ENCODE measurements at places on chromosomes 5 and 9.

GRCh38 chr9:20573023-20573422 lies 49.3 kb downstream of the MLLT3 start:
- DNase-seq: no peak

- no peak for DNase-seq
Measured at GRCh38 chr9:21919377-21920362, 74.5 kb downstream of the CDKN2A start.

DNA sequence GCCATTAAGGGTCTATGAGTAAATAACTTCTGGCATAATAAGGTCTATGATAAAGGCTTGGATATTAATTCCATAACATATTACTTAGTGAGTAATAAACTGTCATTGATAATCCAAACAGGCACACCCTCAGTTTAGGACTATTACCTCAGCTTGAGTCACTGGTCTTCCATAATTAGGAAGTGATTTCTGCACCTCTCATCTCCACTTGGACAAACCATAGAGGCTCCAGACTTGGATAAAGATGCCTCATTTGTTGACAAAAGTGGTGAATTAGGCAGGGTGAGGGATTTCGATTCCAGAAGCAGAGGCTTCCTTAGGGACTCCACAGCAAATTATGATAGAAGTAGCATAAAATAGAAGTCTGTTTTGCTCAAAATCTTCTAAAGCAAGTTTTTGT lies 127.5 kb upstream of the MTAP start:
- DNase-seq: no peak

- DNase-seq: no peak
Measured at GRCh38 chr9:14993061-14993800, 83.0 kb upstream of the FREM1 start.

DNA sequence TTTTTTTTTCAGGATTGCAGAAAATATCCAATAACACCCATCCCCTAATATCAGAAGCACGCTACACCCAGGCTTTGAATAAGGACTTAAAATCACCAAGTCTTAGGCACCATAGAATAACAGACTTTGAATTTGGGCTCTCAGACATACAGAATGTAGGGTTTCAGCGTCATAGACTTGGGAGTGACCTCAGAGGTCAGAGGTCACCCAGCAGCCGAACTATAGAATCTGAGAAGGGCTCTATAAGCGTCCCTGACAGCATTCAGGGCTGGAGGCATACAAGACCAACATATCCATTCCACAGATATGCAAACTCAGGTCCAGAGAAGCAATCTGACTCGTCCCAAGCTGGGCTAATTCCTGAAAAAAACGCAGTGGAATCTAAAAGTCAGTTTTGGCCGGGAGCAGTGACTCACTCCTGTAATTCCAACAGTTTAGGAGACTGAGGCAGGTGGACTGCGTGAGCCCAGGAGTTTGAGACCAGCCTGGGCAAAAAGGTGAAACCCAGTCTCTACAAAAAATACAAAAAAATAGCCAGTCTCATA lies 34.7 kb downstream of the SLC6A7 start:
- DNase-seq: no peak

DNA sequence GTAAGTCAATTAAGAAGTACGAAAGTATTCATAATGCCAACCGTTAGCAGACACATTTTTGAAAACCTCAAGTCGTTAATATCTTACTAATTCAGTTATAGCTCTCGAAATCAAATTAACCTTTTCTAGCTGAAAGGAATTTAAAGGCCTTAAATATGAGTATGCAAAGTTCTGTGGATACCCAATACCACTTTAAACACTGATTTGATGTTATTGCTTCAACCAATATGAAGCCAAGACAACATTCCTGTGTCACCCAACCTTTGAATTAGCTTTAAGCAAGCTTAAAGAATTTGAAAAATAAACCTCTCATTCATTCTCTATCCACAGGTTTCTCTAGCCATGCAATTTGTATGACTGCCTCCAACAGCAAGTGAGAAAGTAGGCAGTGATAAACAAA lies 204.5 kb downstream of the MCTP1 start:
- DNase-seq: no peak

GRCh38 chr5:53359916-53360517 lies 120.4 kb upstream of the FST start:
- DNase-seq: no peak

GRCh38 chr9:23563517-23563916 lies 262.5 kb downstream of the ELAVL2 start:
- DNase-seq: no peak

- DNase-seq: no peak
Measured at GRCh38 chr9:69812068-69813000, 8.3 kb upstream of the CFAP95 start.

DNA sequence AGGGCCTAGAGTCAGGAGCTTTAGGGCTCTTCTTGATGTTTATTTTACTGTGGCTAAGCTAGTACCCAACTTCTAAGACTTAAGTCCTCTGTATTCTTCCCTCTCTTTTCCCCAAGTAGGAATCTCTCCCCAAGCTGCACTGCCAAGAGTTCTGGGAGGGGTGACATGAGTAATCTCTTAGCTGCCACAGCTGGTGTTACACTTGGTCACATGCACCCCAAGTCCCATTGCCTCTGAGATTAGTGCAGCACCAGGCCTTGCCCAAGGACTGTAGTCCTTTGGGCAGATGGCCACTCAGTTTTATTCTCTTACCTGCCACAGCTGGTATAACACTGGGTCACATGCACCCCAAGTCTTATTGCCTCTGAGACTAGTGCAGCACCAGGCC lies 114.7 kb upstream of the RIOK2 start:
- no peak for DNase-seq

DNA sequence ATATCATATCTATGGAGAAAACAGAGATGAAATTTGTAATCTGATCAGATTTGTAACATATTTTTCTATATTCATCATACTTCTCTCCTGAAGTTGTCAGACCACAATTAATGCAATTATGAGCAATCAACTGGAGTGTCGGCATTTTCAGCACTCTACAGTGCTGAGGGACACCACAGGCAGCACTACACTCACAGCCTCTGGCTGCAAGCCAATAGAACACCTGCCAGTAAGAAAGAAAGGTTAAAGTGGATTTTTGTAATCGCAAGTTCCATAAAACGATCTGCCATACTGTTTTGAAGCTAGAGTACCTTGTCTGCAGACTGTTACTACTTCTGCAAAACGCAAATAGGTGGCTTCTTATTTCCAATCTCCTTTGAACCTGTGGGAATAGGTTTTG lies 147.6 kb downstream of the ADAMTS6 start:
- no peak for DNase-seq

DNA sequence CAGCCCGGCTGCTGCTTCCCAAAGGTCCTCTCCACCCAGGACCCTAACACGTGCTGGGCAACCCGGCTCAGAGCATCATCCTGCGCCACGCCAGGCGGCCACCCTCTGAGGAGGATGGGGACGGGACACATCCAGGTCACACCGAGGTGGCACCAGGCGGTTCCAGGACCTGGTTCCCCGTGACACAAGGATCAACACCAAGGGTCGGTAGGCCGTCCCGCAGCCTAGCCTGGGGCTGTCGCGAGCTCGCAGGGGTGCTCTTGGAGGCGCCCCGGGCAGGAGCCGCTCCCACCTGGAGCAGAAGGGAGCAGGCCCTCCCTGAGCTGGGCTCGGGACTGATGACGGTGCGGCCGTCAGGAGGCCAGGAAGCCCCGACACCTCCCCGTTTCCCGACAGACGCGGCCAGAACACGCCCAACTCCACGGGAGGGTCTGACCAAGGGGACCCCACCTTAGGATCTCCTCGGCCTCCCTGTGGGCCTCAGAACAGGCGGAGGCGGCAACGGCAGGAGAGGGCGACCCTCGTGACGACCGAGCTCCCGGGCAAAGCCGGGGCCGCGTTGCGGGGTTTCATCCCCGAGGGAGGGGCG lies 6.3 kb downstream of the EXD3 start:
- no peak for DNase-seq

- peak; percentile 7 for DNase-seq
Measured at GRCh38 chr9:68416936-68417564, 60.6 kb downstream of the PGM5 start.

GRCh38 chr5:53445569-53445968 lies 34.9 kb upstream of the FST start:
- no peak for DNase-seq

- DNase-seq: no peak
Measured at GRCh38 chr5:50580506-50580905, 85.9 kb upstream of the PARP8 start.

DNA sequence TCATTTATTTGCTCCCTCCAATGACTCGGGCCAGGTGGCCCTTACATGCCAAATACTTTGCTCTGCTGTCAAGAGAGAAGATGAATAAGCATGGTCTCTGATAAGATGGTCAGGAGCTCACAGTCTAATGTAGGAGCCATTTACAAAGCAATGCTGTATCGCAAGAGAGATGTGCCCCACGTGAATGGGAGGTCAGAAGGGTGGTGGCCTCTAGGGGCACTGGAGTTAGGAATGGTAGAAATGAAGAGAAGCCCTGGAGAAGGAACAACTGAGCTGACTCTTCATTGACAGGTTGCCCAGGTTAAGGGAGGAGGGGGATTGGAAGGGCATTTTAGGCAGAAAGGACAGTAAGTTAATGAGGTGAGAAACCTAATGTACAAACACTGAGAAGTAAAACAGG lies 286.5 kb downstream of the KCTD16 start:
- DNase-seq: no peak

DNA sequence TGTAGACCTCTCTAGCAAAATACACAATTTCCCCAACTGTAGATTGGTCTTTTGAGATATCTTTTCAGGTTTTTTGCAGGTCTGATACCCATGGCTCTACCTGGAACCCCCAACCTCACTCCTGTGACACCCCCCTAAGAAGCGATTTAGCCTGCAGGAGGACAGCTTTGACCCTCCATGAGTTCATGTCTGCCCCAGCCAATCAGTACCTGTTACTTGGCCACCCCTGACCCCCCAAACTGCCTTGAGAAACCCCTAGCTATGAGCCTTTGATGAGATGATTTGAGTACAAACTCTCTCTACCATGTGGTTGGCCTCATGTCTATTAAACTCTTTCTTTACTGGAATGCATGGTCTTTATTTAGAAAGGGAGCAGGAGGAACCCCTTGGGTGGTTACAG lies 25.7 kb downstream of the ABO start:
- DNase-seq: no peak

DNA sequence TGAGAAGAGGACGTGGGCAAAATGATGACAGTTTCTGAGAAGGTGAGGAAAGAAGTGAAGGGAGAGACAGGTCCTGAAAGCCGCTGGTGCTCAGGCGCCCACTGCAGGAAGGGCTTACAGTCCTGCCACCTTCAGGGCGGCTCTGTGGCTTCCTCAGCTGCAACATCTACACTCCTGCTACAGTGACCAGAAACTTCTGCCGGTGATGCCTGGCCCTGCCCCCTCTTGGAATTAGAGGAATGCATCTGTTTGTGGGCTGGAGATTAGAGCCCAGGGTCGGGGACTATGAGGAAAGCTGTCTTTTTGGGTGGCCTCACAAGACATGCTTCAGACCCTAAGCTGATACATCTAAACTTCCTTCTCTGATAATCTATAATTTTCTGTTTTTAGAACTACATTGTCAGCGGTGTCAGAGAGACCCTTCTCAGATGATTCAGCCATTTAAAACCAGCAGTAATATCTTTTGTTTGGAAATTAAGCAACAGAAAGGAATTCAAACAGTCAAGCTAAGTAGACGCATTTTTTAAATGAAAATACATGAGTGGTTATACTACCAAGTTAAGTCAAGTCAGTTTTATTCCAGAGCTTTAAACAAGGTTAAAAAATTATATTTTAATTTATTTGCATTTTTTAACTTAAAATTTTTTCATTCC lies 30.4 kb downstream of the PRDM6 start:
- no peak for DNase-seq

- no peak for DNase-seq
Measured at GRCh38 chr9:31389075-31389474, 995.4 kb upstream of the ACO1 start.

All from GM13977 (cell line).